ENCODE measurements at places on chromosomes 13 and 19. TPM values are rescaled to one million over a fixed set of nuclear protein-coding genes. Genes with fewer than 3 reads are reported as not detected.

DNA sequence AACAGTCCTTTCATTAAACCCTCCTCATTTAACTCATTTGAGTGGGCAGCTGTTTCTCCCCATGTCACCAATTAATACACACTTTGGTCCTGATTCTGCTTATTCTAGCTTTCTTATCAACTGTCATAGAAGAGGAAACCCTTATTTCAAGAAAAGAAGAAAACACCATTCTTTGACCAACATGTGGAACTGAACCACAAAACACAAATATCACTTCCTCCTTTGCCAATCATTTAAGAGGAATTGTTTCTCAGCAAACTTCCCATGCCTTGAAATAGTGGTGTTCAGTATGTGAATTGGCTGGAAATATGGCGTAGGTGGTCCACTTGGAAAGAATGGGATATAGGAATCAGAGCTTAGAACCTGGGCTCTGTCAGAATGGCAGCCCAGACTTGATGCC lies 20.4 kb downstream of the MBD3L2B start:
- DNase-seq: no peak

- DNase-seq: no peak
Measured at GRCh38 chr19:5591476-5591875, 23.7 kb upstream of the TINCR start.

DNA sequence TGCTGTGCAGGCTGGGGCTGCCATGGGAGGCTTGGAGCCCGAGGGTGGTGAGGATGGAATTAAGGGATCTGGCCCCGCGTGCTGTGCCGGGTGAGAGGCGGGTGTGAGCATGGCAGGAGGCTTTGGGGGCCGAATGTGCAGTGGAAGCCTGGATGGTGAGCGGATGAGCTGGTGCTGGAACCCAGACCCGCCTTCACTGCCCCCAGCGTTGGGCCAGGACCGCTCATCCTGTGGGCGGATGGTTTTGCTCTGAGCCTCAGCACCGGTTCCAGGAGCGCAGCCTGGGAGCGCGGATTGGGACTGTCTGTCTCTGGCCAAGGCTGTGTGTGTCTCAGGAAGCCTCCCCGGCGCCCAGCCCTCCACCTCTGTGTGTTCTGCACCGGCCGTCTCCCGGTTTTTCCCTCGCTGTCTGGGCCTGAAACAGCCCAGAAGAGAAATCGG lies 16.7 kb downstream of the KDM4B start:
- no peak for DNase-seq

The CCL25 gene
- not detected for total RNA-seq

The REEP6 gene
- 3.3 TPM for total RNA-seq
